ENCODE measurements at places on chromosomes 11 and 22. TPM values are rescaled to one million over a fixed set of nuclear protein-coding genes. Genes with fewer than 3 reads are reported as not detected.

DNA sequence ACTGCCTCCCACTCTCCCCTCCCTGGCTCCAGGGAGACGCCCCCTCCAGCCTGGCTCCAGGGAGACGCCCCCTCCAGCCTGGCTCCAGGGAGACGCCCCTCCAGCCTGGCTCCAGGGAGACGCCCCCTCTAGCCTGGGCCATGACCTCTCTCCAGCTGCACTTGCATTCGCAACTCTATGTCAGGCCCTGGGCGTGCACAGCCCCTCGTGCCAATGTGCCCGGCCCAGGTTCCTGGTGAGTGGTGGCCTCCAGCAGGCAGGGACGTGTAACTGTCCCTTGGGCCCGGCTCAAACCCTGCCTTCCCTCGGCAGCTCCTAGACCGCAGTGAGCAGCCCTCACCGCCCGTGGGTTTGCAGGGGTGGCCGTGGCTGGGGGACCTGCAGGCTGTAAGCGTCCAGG lies 6.9 kb downstream of the MUC6 start:
- ATAC-seq = no peak

- ATAC-seq = no peak
Observed at GRCh38 chr11:111177037-111177871, 68.3 kb upstream of the POU2AF2 start.

- no peak for ATAC-seq
Observed at GRCh38 chr11:68146704-68147474, 25.7 kb upstream of the CHKA start.

DNA sequence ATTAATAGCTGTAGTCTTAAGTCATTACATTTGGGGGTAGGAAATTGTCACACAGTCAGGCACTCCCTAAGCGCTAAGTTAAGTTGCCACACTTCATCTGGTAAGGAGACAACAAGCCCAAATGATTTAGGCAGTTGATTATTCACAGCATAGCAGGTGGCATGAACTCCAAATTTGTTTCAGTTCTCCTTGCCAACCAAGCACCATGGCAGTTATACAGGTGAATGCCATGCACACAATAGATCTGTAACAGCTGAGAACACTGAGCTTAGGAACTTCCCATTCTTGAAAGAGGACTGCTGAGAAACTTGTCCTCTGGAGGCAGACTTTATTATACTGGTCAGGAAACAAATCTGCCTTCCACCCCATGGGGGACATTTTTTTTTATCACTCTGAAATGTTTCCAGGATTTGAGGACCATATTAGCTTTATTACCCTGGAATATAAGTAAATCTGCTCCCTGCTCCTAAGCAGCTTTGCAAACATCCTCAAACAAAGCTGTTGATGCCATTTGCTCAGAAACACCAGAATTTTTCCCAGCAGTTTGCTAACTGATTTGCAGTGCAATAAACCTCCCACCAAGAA lies 5.1 kb upstream of the INTS4 start:
- no peak for ATAC-seq

DNA sequence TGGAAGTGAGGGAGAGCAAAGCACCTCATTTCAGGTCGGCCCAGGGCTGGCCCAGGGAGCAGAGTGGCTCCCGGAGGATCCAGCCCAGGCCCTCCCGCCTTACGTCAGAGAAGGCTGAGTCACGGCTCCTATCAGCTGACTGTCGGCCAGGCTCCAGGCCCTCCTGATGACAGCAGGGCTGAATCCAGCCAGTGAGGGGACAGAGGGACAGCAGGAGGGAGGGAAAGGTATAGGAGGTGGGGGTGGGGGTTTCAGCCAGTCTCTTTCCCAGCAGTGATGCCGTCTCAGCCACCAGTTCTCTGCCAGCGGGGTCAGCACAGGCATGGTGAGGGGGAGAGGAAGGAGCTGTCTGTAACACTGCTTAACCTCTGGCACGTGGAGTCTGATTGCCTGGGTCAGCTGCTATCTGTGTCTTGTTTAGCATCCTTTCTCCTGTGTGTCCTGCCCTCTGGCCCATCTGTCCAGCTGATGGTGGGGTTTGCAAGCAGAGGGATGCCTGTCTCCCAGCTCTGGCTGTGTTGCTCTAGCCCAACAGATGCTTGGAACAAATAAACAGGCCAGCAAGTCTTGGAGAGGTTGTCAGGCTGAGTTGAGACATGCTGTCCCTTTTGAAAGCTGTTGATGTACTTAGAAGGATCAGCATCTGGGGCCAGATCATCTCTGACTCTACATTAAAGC lies 74.0 kb downstream of the ADAMTS15 start:
- peak; percentile 96 for ATAC-seq

GRCh38 chr11:112345706-112346105 lies 85.0 kb upstream of the PLET1 start:
- no peak for ATAC-seq

- no peak for ATAC-seq
Observed at GRCh38 chr11:35976434-35976833, 32.6 kb downstream of the LDLRAD3 start.

DNA sequence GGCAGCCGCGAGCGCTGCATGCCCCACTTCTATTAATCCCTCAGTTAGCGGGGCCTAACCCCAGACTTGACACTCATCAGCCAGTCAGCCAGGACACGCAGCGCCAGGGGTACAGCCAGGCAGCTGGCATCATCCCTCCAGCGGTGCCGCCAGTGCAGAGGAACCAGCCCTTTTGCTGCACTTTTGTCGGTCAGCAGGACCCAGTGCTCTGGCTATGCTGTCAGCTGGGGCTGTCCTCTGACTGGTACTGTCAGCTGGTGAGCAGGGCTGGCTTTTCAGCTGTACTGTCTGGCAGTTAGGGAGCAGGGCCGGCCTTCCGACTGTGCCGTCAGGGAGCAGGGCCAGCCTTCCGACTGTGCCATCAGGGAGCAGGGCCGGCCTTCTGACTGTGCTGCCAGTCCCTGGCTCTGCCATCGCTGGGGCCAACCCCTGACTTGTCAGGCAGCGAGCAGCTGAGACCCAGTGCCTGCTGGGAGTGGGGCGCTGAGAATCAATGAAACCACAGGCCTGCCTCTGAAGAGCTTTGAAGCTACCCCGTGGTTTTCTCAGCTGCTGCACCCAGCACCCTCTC lies 115.4 kb downstream of the KIAA1671 start:
- peak; percentile 56 for ATAC-seq

- peak; percentile 86 for ATAC-seq
Observed at GRCh38 chr11:33690290-33691065, 10.1 kb downstream of the C11orf91 start.

- ATAC-seq = peak; percentile 86
Observed at GRCh38 chr11:396948-397548, 3.0 kb downstream of the PKP3 start.

- no peak for ATAC-seq
Observed at GRCh38 chr11:117256573-117256972, 24.1 kb downstream of the RNF214 start.

DNA sequence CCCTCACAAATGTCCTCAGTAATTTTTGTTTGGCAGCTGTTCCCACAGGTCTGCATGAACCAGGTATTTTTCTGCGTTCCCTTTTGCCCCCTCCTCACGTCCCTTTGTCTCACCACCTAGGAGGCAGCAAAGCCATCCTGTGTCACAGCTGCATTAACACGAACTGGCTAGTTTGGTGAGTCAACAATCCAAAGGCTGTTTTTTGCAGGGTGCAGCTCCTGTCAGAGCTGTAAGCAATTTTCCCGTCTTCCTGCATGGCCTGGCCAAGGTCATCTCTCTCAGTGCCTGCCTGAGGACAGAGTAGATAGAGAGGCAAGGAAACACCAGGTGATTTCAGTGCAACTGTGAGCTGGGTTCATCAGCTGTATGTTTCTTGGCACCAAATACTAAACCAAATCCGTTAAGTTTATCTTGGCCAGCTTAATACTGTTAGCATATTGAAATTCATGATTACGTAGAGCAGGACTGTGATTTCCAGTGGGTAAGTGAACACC lies 20.6 kb upstream of the VSIG10L2 start:
- no peak for ATAC-seq

DNA sequence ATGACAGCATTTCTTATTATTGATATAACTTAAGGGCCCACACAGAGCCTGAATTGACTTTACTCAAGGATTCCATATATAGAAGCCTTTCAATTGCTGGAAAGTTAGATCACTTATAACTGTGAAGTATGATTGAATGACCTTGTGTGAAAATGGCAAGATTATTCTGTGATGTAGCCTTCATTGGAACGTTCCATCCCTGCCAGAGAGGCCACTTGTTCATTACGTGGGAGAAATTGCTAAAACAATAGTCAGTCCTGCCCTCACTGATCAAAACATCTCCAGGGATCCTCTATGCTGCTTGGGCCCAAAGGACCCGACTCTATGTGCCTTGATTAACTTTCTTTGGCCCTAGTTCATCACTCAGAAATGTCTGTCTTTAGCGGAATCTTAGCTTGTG lies 159.5 kb upstream of the BLID start:
- no peak for ATAC-seq

- ATAC-seq = no peak
Observed at GRCh38 chr22:19904174-19904856, 37.3 kb upstream of the COMT start.

The SGSM1 gene
- total RNA-seq = 2.3 TPM

The RHOD gene
- total RNA-seq = 20.3 TPM

The TNNI2 gene
- 1.0 TPM for total RNA-seq

The OR2AT4 gene
- total RNA-seq = not detected

The CLMP gene
- total RNA-seq = 180 TPM

The SYT13 gene
- 0.19 TPM for total RNA-seq

The NCF4 gene
- total RNA-seq = 5.4 TPM

The CFAP300 gene
- 23.3 TPM for total RNA-seq
